Stimulated activated CD4-positive, alpha-beta T cell treated with anti-CD3 and anti-CD28 coated beads, TNF-alpha, amount 100 ng/mL, for 1 hour (primary cell): ENCODE measurements at places on chromosomes 4 and X.

GRCh38 chr4:39846120-39846519, 131.6 kb downstream of the PDS5A start:
- no peak for DNase-seq

- DNase-seq: no peak
Observed at GRCh38 chrX:133561251-133561650, 146.0 kb upstream of the GPC4 start.

- no peak for DNase-seq
Observed at GRCh38 chrX:71396576-71396975, 30.4 kb downstream of the TAF1 start.

DNA sequence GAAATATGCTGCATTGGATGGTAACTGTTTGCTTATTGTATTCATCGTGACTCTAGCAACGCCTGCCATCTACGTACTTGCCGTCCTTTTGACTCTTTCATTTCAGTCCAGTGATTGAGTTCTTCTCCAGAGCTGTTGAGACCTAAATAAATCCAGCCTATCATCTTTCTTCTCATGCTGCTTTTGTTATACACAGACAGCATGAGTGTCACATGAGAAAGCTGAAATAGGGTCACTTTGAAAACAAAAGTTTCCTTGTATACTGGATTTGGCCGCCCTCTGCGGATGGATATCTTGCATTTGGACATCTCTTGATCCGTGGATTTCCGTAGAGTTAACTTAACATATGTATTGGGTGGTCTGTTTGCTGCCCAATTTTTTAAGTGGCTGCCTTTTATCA, 67.2 kb downstream of the TMPRSS11F start:
- DNase-seq: no peak

DNA sequence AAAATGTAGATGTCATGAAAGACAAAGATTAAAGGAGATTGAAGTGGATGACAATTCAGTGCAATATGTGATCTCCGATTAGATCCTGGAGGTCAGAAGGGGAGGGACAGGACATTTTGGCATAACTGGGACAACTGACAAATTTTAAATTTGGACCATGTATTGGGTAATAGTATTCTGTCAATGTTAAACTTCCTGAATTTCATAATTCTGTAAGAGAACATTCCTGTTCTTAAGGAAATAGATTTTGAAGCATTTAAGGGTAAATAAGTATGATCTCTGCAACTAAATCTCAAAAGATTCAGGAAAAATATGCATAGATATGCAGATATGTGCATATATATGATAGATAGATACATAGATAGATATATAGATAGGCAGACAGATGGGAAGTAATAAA, 11.0 kb downstream of the ODAPH start:
- no peak for DNase-seq

- no peak for DNase-seq
Observed at GRCh38 chr4:177810220-177810619, 368.0 kb upstream of the AGA start.

GRCh38 chr4:8419222-8420041, 21.1 kb downstream of the ACOX3 start:
- no peak for DNase-seq

- DNase-seq: no peak
Observed at GRCh38 chr4:143397335-143397734, 60.7 kb downstream of the GAB1 start.

- no peak for DNase-seq
Observed at GRCh38 chr4:109735566-109736365, 5.9 kb upstream of the PLA2G12A start.

GRCh38 chrX:73448379-73448778, 1.5 kb downstream of the CDX4 start:
- DNase-seq: no peak

DNA sequence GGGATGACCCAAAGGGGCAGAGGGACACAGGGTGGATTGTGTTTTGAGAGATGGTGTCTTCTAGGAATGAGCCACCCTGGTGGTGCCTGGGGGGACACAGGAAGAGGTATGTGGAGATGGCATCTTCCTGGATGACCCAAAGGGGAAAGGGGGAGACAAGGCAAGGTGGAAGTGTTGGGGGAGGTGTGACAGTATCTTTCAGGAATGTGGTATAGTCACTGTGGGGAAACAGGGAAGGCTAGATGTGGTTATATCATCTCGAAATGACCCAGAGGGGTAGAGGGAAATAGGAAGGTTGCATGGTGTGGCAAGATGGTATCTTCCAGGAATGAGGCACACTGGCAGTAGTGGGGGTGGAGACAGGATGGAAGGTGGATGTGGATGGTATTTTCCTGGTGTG, 62.9 kb downstream of the MAOA start:
- DNase-seq: no peak

DNA sequence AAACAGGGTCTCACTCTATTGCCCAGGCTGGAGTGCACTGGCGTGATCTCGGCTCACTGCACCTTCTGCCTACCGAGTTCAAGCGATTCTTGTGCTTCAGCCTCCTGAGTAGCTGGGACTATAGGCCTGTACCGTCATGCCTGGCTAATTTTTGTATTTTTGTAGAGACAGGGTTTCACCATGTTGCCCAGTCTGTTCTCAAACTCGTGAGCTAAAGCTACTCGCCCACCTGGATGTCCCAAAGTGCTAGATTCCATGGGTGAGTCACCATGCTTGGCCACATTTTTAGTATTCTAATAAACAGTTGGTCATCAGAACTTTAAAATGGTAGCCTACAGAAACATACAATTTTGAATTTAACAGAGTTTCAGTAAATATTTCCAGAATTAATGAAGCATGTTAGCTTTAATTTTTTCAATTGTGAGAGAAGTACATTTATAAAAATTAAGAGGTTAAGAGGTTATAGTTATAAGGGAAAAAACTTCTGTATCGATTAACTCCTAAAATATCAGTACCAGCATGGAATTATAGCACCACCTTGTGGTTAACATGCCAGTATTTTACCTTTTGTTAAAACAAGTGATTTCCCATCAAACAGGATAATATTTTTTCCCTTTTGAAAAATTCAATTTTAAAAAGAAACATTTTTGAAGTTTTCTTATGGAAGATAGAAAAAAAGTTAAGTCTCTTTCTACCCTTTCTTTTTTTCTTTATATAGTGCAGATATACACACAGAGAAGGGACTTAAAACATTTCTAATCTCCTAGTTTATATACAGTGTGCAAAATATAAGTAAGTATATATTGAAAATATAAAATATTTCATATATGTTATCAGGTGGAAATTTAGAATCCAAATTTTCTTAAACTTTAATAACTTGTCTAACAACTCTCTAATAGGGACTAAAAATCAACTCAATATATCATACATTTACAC, 35.4 kb downstream of the CEP44 start:
- no peak for DNase-seq

DNA sequence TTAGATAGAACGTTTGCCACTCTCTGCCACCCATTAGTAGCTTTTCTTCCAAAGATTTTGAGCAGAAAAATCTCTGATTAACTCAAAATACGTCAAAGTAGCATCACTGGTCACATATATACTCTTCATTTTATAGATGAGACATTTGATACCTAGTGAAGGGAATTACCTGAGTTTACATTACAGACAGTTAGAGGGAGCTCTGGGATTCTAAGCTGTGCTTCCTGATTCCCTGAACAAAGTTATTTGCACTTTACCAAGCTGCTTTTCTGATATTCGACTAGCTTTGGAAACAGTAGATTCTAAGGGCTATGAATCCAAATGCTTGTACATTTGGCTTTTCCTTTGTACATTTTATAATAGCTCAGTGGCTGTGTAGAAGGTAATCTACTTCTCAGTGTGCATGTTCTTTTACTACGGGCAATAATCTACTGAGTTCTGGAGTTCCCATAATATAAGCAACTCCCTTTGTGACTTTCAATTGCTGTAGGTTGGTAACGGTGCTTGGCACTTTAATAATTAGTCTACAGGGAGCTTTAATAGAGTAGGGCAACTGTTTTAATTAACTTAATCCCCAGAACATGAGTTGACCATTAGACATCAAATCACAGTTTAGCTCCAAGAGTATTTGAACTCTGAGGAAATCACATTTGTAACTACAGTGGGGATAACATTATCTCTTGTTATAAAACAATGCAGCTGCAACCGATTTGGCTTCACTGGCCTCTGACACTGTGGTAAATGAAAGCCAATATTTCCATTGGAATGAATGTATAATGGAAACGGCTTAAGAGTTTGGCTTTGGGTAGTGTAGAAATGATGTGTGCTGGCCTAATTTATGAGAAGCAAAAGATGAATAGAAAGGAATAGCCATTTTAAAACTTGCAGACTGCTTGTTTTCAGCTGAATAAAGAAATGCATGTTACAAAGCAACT, 1602.4 kb downstream of the STIM2 start:
- DNase-seq: no peak

DNA sequence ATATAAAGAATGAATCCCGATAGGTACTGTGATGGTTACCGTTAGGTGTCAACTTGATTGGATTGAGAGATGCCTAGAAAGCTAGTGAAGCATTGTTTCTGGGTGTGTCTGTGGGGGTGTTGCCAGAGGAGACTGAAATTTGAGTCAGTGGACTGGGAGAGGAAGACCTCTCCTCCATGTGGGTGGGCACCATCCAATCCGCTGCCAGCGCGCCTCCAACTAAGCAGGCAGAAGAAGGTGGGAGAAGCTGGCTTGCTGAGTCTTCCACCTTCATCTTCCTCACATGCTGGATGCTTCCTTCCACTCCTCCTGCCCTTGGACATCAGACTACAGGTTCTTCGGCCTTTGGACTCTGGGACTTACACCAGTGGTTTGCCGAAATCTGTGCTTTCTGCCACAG, 40.1 kb downstream of the WFS1 start:
- no peak for DNase-seq

GRCh38 chrX:86137071-86137470, 11.2 kb upstream of the DACH2 start:
- no peak for DNase-seq

- DNase-seq: no peak
Observed at GRCh38 chrX:25976683-25977310, 161.3 kb upstream of the MAGEB18 start.

DNA sequence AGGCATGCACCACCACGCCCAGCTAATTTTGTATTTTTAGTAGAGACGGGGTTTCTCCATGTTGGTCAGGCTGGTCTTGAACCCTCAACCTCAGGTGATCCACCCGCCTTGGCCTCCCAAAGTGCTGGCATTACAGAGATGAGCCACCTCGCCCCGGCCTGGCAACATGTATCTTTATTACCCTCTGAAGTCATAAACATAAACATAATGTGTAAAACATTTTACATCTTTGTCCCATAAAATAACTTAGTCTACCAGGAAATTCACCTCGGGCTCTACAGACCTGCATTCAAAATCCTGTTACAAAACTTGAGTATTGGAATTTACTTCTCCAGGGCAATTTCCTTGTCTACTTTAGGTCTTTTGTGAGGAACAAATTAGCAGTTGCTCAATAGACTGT, 68.1 kb upstream of the DUSP21 start:
- no peak for DNase-seq

- DNase-seq: no peak
Observed at GRCh38 chr4:3703677-3704521, 62.3 kb upstream of the ADRA2C start.

- DNase-seq: no peak
Observed at GRCh38 chrX:131262738-131263679, 26.1 kb downstream of the IGSF1 start.

DNA sequence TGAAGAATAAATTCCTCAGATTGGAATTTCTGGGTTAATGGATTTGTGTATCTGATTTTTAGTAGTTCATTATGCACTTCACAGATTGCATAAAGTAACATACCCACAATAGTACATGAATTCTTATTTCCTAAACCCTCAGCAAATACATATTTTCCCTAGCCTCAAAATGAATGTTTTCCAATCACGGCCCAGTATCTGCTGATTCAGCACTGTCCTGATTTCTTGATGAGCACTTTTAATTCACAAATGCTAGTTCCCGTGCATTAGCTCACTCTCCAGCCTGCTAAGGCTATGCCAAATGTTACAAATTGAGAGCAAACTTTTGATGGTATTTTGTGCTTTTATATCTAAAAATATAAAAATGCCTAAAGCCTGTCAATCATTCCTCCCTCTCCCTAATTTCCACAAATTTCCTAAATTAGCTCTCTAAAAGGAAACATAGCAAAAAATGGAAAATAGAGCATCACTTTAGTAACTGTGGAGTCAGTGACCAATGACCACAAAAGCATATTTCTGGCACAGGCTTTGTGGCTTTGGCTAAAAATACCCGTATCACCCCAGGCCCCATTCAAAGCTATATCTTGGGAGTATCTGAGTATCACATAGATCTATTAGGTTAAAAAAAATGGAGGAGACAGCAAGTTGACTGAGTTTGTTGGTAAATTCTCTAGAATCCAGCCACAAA, 75.5 kb downstream of the NAF1 start:
- DNase-seq: no peak

GRCh38 chr4:1572010-1572385, 112.1 kb downstream of the FAM53A start:
- no peak for DNase-seq

GRCh38 chr4:166741742-166742141, 492.6 kb downstream of the SPOCK3 start:
- DNase-seq: no peak

- DNase-seq: no peak
Observed at GRCh38 chr4:184167576-184167975, 50.1 kb downstream of the ENPP6 start.

GRCh38 chr4:42302348-42302747, 94.9 kb upstream of the SHISA3 start:
- no peak for DNase-seq

- no peak for DNase-seq
Observed at GRCh38 chrX:9131066-9131465, 97.1 kb upstream of the FAM9B start.

- no peak for DNase-seq
Observed at GRCh38 chr4:102196221-102196620, 149.1 kb downstream of the SLC39A8 start.

GRCh38 chr4:108570993-108571569, 49.3 kb upstream of the RPL34 start:
- no peak for DNase-seq

- DNase-seq: no peak
Observed at GRCh38 chr4:152259866-152260265, 276.0 kb downstream of the FBXW7 start.

- no peak for DNase-seq
Observed at GRCh38 chr4:110184791-110185155, 13.6 kb downstream of the ELOVL6 start.

DNA sequence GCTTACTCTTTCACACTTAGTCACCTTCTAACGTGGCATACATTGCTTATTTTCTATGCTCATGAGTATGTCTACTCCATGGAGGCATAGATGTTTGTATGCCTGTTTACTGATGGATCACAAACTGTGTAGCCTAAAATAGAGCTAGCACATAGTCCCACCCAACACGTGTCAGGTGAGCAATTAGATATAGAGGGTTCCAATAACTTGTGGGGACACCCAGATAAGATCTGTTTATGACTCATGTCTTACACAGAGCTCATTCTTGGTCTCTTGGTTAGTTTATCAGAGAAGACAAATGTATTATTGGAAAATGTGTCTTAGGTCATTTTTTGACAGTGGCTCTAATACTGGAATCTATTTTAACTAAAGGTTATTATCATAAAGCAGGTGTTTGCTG, 6.8 kb downstream of the ZFP42 start:
- DNase-seq: no peak
